ENCODE measurements at places on chromosomes 7 and 10.

- no peak for DNase-seq
Observed at GRCh38 chr7:21767300-21767900, 178.3 kb downstream of the CDCA7L start.

GRCh38 chr10:32317795-32318357 is 29.1 kb downstream of the EPC1 start:
- no peak for DNase-seq

GRCh38 chr7:103524042-103524907 is 78.3 kb upstream of the SLC26A5 start:
- no peak for DNase-seq

GRCh38 chr7:28643188-28643569 is 230.9 kb downstream of the CREB5 start:
- no peak for DNase-seq

DNA sequence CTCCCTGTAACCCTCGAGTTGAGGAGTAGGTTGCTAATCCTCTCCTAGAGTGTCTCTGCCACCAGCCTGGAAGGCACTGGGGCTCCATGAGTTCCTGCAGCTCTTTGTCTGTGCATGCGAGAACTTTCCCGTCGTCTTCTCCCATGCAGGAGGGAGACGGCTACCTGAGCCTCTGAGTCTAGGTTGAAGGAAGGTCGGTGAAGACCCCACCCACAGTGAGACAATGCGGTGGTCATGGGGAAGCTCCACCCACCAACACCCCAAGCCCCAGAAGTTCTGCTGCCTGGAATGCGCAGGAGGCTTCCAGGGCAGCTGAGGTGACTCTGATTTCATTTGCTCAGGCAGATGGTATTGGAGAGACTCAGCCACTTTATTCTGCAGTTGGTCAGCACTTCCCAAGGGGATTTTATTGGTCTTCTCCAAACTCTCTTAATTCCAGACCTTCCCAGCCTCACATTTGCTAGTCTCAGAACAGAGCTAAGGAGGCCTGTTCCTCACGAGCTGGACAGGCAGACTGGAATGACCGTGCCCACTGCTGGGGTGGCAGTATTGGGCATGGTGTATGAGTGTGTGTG is 36.5 kb downstream of the PTPRE start:
- no peak for DNase-seq
